ENCODE measurements at places on chromosomes 12 and 14.
A peak's percentile ranks its signal among the peaks of the same experiment; 100 is the strongest.

DNA sequence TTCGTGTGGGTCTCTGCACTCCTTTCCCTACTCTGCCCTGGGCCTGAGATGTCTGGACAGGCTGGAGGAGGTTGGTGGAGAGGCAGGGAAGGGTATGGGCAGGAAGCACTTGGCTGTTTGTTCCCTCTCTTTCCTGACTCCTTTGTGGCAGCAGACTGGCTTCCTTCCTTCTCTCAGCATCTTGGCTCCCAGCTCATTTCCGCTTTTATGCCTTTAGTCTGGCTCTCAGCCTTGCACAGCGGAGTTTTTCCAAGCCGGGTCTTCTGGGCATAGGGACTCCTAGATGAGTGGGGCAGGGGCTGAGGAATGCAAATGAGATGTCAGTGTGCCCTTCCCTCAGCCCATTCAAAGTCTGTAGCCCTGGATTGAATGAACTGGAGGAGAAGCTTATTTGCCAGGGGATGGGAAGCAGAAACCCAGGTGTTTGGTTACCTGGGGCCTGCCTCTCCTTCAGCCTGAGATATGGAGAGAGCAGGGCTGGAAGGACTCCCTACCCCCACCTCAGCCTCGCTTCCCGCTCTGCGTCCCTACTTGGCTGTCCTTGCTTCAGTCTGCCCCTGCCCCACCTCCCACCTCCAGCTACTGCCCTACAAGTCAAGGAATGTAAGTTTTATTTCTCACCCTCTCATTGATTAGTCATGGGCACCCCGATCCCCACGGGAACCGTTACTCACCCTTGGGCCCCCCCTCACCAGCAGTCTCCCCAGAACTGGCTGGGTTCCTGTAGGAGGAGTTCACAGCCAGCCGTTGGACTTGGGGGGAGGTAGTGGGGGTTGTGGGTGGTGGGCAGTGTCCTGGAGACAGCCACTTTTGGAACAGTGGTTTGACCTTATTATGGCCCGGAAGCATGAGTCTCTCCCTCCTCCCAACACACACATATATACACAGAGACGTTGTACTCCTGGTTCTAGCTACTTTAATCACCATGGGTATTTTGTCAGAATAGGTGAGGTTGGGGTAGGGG, 9.3 kb upstream of the ITGA5 start:
- DNase-seq = peak; percentile 70

DNA sequence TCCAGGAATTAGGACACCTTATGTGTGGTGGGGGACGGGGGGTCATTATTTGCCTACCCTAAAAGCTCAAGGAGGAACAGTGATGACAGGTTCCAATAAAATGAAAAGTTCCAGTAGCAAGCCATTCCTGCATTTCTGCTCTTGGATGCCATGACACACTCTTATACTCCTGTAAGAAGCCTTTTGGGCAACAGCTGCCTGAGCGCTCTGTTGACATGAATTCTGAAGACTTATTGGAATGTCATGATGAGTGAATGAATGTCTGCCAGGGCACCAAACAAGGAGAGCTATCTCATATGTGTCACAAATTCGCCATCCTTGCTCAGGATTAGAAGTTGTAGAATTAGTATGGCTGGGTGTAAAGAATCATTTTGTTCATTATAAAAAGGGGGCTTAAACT, 36.3 kb downstream of the PTGER2 start:
- DNase-seq = no peak

- no peak for DNase-seq
Observed at GRCh38 chr12:115209230-115209629, 525.3 kb upstream of the TBX3 start.

DNA sequence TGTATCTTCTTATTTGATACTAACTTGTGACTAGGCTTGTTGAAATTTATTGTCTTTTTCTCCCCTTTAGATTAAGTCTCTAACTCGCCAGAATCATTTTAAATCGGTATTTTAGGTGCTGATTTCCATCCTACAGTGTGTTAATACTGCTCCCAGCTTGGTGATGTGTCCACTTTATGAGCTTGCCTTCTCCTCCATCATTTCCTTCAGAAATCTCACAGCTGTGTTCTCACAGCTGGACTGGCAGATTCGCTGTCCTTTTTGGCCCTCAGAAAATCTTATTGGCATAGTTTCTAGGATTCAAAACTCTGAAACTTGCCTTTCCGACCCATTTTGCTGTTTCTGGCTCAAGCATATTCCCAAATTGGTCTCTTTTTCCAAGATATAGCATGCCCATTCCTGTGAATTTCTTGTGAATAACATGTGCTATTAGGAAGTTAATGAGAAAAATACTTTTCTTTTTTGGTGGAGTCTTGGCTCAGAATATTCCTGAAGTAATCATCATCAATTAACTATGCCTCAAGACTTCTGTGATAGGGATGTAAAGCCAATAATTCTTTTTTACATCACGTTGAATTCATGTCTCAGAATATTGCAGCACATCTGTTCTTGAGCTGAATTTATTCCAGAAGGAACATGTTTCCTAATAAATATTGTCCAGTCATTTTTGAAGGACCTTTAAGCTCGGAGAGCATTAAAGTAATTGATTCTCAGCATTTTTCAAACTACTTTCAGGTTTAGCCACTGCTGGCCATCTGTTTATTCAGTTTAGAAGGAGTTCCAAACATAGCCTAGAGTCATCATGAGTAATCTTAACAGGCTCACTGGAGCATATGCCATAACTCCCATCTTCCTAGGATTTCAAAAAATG, 50.0 kb upstream of the USP44 start:
- peak; percentile 9 for DNase-seq

GRCh38 chr14:74881431-74882102, at the start of gene DLST:
DLST (plus strand) TSS chr14:74881916; CDS start chr14:74881954, 38 bp downstream.
- DNase-seq = peak; percentile 92

DNA sequence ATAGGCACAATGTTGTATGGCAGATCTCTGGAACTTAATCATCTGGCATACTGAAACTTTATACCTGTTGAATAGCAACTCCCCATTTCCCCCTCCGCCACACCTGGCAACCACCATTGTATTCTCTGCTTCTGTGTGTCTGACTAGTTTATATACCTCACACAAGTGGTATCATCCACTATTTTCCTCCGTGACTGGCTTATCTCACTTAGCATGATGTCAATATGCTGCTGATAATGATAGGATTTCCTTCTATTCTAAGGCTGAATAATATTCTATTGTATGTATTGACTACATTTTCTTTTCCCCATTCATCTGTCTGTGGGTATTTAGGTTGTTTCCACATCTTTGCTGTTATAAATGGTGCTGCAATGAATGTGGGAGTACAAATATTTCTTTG, 21.5 kb downstream of the BRMS1L start:
- no peak for DNase-seq
